ENCODE measurements at places on chromosomes 11 and 22.
A peak's percentile ranks its signal among the peaks of the same experiment; 100 is the strongest.

DNA sequence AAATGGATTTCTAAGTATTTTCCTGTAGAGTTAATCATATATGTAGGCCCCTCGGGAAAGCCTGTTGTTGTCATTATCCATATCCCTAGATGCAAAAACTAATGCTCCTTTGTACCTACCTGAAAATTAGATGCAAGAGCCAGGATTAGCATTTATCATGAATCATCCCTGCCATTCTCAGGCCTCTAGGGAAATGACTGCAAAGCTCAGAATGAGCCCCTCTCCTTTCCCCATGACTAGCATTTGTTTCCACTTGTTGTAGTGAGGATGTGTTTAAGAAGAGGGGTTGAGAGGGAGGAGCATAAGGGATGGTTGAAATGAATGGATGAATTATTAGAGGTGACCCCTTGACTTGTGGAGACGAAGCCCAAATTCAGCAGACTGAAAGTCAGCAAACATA, 537.9 kb downstream of the NTM start:
- DNase-seq, result no peak

GRCh38 chr11:78853521-78853920, 278.9 kb upstream of the NARS2 start:
- no peak for DNase-seq

DNA sequence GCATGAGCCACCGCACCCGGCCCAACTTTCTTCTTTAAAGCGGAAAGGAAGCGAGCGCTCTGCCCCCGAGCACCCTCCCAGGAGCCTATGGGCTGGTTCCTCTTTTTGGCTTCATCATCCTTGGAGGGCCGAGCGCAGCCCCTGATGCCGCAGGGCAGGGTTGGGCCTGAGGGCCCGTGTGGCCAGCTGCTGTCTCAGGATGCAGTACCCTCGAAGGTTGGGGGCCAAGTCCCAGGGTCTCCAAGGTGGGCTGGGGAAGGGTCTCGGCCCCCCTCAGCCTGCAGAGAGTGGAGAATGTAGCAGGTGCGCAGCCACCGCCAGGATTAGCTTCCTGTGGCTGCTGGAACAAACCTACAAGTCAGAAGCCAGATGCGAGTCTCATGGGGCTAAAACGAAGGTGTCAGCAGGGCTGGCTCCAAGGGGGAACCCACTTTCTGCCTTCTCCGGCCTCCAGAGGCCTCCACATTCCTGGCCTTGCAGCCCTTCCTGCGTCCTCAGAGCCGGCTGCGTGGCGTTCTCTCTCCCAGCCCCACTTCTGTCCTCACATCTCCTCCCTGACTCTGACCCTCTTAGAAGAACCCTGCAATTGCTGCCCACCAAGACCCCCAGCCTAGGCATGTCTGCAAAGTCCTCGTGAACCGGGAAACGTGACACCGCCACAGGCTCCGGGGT, 2.9 kb downstream of the PANX2 start:
- no peak for DNase-seq

- no peak for DNase-seq
Measured at GRCh38 chr11:720017-720641, 14.1 kb downstream of the EPS8L2 start.

- DNase-seq, result no peak
Measured at GRCh38 chr11:130840679-130841078, 75.6 kb downstream of the SNX19 start.

DNA sequence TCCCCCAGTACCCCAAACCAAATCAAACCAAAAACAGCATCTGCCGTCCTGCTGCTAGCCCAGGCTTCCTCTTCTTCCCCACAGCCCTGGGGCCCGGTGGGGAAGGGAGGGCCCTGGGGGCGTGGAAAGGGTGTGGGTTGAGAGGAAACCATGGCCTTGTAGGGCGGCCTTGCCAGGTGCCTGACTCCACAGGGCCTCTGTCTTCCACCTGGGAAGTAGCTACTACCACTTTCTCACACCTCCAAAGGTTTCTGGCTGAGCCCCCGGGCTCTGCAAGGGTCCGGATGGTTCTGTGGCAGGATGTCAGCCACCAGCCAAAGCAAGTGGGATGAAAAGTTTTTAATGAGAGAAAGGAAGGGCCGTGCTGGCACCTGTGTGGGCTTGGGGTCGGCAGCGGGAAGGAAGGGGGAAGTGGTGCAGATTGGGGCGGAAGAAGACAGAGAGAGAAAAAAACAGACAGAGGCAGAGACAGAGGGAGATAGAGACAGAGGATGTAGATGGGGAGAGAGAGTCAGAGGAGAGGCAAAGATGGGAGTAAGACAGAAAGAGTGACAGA, 10.5 kb downstream of the TPST2 start:
- no peak for DNase-seq

DNA sequence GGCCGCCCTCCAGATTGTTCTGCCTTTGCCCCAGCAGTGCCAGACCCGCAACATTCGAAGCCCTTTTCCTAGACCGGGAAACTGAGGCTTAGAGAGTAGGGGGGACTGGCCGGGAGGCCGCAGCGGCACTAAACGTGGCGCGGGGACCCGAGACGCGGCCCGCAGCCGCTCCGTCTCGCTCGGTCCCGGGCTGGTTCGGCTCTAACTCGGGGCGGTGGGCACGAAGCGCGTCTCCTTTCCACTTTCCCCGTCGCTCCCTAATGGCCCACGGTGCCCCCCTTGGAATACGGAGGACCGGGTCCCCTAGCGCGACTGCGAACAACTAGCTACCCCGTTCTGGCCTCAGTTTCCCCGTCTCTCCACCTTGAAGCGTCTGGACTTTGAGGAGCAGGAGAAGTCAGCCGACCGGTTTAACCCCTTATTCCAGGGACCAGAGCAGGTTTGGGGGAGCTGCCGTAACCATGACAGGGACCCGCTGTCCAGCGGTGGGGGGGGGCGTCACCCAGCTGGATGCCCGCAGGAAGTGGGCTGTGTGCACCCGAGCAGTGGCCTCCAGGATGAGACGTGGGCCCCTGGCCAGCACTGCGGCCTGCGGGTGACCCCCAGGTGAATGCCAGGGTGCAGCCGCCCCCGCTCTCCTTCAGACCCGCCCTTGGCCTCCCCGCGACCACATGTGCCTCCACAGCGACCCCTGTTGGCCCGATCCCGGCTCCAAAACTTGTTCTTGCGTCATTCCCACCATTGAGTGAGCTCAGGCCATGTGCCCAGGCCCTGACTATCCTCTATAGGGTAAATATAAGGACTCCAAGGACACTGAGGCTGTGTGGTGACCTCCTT, 1.1 kb downstream of the CDC42EP1 start:
- peak; percentile 75 for DNase-seq

DNA sequence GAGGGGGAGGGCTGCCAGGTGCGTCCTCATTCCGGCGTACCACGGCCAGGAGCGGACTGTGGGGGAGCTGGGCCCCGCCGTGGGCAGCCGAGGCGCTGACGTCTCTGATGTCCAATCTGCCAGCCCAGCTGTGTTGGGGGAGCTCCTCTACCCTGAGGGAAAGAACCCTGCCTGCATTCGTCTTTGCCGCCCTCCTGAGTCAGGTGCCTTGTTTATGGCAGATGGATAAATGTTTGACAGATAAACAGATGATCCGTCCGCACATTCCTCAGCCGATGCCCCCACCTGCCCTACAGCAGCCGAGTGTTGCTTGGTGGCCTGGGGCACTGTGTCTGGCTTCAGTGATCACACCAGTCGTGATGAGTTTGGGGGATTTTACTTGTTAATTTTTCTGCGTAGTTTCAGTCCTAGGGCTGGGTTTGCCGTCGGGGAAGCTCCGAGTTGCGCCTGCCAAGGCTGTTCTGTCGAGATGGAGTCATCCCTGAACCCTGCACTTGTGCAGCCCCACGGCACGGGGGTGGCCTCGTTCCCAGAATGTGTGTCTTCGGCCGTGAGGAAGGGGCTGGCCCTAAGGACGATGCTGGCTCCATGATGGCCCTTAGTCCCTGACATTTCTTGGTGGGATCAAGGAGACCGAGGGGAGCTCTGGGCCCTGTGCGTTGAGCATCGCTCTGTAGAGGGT, 1083.9 kb downstream of the BRD1 start:
- no peak for DNase-seq

GRCh38 chr22:44454113-44454769, 43.8 kb downstream of the RTL6 start:
- no peak for DNase-seq

- DNase-seq, result no peak
Measured at GRCh38 chr11:581752-582151, 5.5 kb downstream of the PHRF1 start.

DNA sequence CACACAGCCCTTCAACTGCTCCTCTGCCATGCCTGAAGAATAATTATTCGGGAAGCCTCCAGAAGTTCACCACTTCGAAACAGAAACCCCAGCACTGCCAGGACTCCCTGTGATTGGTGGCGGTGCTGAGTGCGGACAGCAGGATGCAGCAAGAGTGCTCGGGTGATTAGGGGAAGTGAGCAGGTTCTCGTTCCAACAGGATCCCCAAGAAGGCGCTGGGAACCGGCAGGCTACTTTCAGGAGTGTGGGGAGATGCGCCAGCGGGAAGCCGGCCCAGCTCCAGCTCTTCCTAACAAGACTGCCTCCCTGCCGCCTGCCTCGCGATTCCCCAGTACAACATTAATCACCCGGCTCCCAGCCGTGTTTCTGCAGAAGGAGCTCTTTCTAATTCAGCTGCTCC, 630.2 kb downstream of the BRD1 start:
- no peak for DNase-seq

- no peak for DNase-seq
Measured at GRCh38 chr11:30316237-30316636, 6.7 kb upstream of the ARL14EP start.

GRCh38 chr11:12602421-12602820, 71.8 kb upstream of the TEAD1 start:
- no peak for DNase-seq

GRCh38 chr11:116693593-116694348, 79.0 kb downstream of the BUD13 start:
- DNase-seq, result no peak

- peak; percentile 20 for DNase-seq
Measured at GRCh38 chr22:36433318-36434231, 45.8 kb upstream of the MYH9 start.
